ENCODE measurements at places on chromosomes 4 and X.

DNA sequence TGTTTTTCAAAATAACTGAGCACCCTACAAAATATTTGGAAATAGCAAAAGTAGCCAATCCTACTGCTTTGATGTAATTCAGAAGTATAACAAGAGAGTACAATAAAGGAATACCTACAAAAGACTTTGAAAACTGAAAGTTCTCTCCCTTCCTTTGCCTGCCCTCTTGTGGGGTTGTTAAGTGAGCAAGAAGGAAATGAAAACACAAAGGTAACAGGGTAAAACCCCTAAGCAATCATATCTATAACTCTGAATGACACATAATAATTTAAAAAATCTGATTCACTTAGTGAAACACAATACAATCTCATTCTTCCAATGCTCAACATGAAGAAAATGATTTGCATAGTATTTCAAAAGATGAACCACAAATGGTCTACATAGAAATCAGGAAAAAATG is 98.2 kb downstream of the FRYL start:
- no peak for DNase-seq

- no peak for DNase-seq
Observed at GRCh38 chr4:127249066-127249766, 383.5 kb upstream of the INTU start.

GRCh38 chr4:2930135-2930757 is 33.0 kb downstream of the NOP14 start:
- no peak for DNase-seq

GRCh38 chrX:103309860-103310554 is 783 bp downstream of the BEX2 start:
- no peak for DNase-seq

Measured in NCI-H1417 (cell line).